Right ventricle myocardium inferior (tissue), 1 donor: ENCODE measurements at places on chromosomes 3 and 15. TPM values are rescaled to one million over a fixed set of nuclear protein-coding genes. Genes with fewer than 3 reads are reported as not detected.

DNA sequence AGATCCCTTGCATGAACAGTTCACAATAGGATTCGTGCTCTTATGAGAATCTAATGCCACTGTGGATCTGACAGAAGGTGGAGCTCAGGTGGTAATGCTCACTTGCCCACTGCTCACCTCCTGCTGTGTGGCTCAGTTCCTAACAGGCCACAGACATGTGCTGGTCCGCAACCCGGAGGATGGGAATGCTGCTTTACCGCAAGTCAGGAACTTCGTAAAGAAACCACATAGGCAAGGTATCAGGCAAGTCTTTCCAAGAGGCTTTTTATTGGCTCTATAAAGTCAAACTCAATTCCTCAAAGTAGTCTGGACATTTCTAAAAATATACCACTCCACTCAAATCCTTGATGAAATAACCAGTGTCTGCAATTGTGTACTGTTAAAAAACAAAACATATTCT, 56.1 kb downstream of the OSTN start:
- no peak for DNase-seq

DNA sequence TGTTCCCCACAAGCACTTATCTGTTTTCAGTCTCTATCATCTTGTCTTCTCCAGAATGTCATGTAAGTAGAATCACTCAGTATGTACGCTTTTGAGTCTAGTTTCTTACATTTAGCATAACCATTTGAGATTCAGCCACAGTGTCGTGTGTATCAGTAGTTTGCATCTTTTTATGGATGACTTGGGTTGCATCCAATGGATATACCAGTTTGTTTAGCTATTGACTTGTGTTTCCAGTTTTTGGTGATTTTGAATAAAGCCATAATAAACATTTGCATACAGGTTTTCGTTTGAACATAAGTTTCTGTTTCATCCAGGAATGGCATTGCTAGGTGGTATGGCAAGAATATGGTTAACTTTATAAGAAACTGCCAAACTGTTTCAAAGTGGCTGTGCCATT, 12.1 kb downstream of the GRIP2 start:
- DNase-seq = no peak

DNA sequence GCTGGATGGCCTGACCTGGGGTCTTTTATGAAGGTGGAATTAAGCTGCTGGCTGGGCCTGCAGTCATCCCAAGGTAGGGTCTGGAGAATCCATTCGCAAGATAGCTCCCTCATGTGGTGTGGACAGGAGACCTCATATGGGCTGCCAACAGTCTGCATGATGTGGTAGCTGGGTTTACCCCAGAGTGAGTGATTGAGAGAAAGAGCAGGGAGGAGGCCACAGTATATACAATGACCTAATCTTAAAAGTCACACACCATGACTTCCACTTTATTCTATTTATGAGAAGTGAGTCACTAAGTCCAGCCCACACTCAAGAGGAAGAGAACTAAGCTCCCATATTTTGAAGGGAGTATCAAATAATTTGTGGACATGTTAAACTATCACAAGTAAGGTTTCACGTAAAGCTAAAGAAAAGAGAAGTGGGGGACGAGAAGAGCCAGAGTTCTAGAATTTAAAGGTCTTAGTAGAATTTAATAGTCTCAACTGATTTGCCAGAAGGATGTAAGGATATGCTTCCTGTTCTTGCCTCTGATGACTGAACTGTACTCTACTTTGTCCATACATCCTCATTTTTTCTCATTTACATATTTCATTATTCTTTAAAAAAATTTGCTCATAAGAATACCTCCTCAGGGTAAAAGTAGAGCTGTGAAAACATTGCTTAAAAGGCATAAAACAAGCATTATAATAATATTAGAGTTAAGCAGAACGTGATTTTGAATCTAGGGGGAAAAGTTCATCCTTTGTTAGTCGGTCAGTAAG, 184.4 kb downstream of the PEX5L start:
- DNase-seq = no peak

- peak; percentile 77 for DNase-seq
Observed at GRCh38 chr15:57591822-57592367, at the start of gene MYZAP. Gene MYZAP (plus strand): TSS chr15:57591904. CDS start chr15:57592035, 131 bp downstream.

GRCh38 chr3:149353581-149354184, 20.2 kb upstream of the TM4SF18 start:
- DNase-seq = no peak

GRCh38 chr3:196354132-196354531, 15.9 kb upstream of the TM4SF19 start:
- no peak for DNase-seq

DNA sequence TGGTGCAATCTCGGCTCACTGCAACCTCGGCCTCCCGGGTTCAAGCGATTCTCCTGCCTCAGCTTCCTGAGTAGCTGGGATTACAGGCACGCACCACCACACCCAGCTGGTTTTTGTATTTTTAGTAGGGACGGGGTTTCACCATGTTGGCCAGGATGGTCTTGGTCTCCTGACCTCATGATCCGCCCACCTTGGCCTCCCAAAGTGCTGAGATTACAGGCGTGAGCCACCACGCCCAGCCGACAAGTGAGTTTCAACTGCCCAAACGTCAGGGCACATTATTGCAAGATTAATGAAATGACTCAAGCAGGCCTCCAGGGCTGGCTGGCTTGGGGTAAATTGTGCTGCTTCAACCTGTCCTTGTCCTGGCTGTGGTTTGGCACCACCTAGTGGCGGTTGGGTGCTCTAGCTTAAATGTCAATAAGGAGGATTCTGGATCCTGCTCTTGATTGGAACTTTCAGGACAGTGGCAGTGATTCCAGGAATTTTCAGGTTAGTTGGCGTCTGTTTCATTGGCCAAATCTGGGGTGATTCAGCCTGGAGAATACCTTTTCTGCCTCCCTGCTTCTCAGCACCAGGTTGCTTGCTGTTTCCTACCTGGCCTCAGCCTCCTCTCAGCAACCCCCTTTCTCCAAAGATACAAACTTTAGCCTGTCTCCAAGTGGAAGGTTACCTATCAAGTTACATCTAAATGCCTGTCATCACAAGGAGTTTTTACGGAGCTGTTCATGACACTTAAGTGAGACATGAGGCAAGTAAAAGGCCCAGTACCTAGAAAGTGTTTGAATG, 32.4 kb upstream of the SACM1L start:
- peak; percentile 95 for DNase-seq

- DNase-seq = no peak
Observed at GRCh38 chr3:167302678-167303077, 77.4 kb downstream of the ZBBX start.

GRCh38 chr3:23809294-23809693, 3.5 kb downstream of the UBE2E1 start:
- DNase-seq = no peak

GRCh38 chr15:65396283-65396964, 18.6 kb upstream of the IGDCC3 start:
- peak; percentile 31 for DNase-seq

DNA sequence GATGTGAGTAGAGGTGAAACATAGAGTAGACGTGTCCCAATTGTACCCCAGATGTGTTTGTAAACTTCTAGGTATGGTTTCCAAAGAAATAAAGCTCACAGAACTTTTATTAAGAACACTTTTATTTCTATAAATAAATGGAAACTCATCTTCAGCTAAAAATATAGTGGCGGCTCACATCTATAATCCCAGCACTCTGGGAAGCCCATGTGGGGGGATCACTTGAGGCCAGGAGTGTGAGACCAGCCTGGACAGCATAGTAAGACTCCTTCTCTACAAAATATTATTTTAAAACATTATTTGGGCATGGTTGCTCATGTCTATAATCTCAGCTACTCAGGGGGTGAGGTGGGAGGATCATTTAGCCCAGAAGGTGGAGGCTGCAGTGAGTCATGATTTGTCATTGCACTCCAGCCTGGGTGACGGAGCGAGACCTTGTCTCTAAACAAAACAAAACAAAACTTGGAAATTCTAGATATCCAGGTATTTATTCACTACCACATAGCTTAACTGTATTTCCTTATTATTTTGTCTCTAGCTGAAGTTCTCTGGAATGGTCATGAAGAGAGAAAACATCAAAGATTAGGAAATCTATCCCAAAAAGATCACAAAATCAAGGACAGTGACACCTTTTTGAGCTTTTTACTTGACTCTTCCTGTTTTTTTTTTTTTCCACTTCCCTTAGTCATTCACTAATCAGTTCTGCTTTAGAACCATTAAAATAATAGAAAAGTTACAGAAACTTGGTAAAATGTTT, 258.1 kb downstream of the TIGIT start:
- DNase-seq = no peak

- no peak for DNase-seq
Observed at GRCh38 chr15:61153291-61153690, 75.8 kb downstream of the RORA start.

GRCh38 chr15:40739047-40739446, 16.0 kb downstream of the RMDN3 start:
- DNase-seq = no peak

DNA sequence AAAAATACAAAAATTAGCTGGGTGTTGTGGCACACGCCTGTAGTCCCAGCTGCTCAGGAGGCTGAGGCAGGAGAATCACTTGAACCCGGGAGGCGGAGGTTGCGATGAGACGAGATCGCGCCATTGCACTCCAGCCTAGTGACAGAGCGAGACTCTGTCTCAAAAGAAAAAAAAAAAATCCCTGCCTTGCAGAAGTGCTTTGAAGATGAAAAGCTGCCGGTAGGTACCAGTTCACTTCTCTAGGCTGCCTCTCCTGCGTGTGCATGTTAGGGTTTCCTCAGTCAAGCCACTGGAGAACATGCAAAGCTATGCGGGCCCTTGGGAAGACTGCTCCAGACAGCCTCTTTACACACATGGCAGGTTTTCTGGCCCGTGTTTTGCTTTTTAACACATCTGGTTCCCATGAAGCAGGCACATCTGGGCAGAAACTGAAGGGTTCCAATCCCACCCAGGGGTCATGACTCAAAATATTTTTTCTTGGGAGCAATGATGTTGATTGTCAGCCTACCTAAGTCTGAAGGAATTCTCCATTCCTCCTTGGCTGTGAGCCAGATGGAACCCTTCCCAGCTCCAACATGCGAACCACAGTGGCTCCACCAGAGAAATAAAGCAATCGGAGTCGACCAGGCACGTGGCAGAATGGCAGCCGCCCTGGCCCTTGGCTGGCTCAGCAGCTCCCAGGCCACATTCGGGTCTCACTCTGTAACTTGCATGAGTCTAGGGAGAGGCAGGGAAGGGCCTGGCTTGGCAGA, 29.6 kb downstream of the MGLL start:
- DNase-seq = peak; percentile 74

GRCh38 chr3:127588806-127589577, 1.5 kb downstream of the TPRA1 start:
- no peak for DNase-seq

DNA sequence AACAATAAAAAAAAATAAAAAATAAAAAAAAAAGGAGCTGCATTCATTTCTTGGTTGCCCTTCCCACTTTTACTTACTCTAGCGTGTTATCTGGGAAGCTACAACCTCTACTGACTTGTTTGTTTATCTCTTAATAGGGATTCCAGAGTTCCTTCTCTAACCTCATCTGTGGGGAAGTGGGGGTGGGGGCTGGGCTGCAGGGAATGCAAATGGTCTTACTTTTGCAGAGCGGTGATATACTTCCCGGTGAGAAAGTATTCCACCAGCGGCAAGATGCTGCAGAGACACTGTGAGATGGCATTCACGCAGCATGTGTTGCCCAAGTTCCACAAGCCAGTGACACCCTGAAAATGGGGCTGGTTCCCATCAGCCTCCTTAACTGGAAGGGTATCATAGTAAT, 2.1 kb downstream of the USP50 start:
- no peak for DNase-seq

DNA sequence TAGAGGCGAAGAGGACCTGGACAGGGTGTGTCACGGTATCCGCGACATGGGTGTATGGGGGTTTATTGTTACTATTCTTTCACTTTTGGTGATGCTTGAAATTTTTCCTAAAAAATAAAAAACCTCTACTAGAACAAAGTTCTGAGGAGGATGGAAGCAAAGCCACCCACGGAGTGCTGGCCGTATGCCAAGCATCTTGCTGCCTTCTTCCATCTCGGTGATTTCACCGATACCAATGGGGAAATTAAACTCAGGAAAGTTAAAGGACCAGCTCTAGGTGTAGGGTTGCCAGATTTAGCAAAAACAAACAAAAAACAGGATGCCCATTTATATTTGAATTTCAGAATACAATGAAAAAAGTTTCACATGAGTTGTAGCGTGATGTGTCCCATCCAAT, 33.9 kb downstream of the SMAD6 start:
- no peak for DNase-seq

DNA sequence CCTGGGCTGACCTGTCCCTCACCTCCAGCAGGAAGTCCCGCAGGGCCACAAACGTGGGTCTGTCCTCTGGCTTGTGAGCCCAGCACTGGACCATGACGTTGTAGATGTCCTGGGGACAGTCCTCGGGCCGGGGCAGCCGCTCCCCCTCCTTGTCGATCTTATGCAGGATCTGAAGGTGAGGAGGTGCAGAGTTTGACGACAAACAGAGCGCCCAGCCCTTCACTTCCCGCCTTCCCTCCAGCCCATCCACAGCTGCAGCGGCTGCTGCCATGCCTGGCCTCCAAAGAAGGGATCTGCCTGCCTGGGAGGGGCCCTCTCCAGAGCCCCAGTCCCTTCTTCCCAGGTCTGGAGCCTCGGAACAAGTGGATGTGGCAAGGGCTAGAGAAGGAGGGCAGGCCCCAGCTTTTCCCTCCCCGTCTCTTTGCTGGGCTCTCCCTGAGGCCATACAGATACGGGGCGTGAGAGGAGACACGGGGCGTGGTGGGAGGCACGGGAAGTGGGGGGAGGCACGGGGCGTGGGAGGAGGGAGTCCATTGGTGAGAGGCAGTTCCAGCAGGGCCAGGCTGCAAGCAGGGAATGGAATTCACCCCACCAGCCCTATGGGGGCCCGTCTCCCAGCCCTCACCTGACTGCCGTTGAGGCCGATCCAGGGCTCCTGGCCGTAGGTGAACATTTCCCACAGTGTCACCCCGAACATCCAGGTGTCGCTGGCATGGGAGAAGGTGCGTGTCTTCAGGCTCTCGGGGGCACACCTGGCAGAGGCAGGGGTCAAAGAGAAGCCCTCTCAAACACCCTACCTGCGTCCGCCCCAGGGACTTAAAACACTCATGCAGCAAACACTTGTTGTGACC, 29.7 kb downstream of the TNK2 start:
- no peak for DNase-seq

The CCDC33 gene
- total RNA-seq = not detected

The CLDN18 gene
- not detected for total RNA-seq

The WDR49 gene
- total RNA-seq = 1.9 TPM

The ANKUB1 gene
- total RNA-seq = not detected

The CYP11A1 gene
- total RNA-seq = 0.24 TPM

The VIPR1 gene
- total RNA-seq = 2.1 TPM

The SMCO1 gene
- total RNA-seq = 78.6 TPM
